ENCODE measurements at places on chromosomes 7 and 10.

- no peak for DNase-seq
Measured at GRCh38 chr7:132410861-132411541, 165.3 kb downstream of the PLXNA4 start.

DNA sequence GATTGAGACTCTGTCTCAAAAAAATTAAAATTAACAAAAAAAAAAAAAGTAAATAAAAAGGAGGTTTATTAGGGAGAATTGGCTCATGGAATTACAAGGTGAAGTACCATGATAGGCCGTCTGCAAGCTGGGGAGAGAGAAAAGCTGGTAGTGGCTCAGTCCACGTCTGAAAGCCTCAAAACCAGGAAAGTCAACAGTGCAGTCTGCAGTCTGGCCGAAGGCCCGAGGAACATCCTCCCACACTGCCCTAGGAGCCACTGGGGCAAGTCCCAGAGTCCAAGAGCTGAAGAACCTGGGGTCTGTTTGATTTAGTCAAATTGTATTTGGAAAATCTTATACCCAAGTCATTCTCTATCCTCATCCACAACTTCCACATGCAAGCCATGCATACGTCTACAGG is 59.0 kb upstream of the RAB18 start:
- no peak for DNase-seq

DNA sequence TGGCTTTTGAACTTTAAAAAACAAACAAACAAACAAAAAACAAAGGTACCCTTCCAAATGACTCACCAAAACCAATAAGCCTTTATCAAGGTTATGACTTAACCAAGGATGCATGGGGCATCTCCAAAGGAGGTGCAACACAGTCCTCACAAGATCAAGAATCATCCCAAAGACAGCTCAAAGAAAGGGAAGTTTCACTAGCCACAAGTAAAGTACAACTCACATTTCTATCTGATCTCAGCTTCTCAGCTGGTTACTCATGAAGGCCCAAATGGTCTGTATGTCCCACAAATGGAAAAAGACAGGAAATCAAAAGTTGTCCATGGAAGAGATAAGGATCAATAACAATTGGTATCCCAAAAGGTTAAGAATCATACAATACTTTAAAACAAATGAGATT is 6.0 kb upstream of the MKLN1 start:
- no peak for DNase-seq

- DNase-seq = no peak
Measured at GRCh38 chr7:40120020-40120419, 14.4 kb downstream of the MPLKIP start.

DNA sequence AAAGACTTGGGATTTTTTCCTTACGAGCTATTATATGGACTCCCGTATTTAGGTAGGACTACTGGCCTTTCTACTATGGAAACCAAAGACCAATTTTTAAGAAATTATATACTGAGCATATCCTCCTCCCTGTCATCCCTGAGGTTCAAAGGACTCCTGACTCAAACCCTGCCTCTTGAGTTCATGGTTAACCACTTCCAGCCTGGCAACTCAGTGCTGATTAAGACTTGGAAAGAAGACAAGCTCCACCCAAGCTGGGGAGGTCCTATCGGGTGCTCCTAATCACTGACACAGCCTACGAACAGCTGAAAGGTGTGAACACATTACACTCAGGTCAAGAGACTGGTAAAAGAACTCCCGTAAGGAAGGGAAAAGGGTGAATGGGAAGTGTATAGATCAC is 66.8 kb downstream of the LYZL2 start:
- no peak for DNase-seq

DNA sequence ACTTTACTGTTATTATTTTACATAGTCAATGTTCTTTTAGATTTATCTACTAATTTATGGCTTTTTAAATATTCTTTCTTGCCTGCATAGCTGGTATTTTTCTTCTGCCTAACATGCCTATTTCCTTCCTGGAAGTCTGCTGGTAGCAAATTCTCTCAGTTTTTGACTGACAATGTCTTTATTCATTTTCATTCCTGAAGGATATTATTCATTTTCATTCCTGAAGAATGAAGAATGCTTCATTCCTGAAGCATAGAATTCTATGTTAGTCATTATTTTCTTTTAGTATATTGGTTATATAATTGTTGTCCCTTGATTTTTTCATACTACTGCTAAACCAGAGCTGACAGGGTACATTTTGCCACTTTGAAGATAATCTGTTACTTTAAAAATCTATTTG is 41.8 kb downstream of the TMEM168 start:
- DNase-seq = no peak

GRCh38 chr7:14825912-14826311 is 76.6 kb downstream of the DGKB start:
- no peak for DNase-seq

DNA sequence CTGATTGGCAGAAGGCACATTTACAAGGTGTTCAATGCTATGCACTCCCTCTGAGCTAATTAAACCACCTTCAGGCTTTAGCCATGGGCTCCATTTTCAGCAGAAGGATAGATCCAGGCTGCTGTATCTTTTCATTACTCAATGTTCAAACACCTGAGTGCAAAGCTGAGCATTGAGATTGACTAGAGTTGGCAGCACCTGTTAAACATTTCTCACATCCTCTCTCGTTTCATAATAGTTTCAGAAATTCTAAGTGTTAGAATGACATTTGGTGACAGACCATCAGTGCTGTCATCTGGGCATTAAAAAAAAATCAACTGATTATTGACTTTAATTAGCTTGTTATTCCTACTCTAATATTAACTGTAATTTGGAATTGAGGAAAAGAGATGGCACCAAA is 187.1 kb upstream of the SEMA3E start:
- no peak for DNase-seq

GRCh38 chr7:111232249-111233084 is 141.5 kb downstream of the LRRN3 start:
- DNase-seq = no peak

DNA sequence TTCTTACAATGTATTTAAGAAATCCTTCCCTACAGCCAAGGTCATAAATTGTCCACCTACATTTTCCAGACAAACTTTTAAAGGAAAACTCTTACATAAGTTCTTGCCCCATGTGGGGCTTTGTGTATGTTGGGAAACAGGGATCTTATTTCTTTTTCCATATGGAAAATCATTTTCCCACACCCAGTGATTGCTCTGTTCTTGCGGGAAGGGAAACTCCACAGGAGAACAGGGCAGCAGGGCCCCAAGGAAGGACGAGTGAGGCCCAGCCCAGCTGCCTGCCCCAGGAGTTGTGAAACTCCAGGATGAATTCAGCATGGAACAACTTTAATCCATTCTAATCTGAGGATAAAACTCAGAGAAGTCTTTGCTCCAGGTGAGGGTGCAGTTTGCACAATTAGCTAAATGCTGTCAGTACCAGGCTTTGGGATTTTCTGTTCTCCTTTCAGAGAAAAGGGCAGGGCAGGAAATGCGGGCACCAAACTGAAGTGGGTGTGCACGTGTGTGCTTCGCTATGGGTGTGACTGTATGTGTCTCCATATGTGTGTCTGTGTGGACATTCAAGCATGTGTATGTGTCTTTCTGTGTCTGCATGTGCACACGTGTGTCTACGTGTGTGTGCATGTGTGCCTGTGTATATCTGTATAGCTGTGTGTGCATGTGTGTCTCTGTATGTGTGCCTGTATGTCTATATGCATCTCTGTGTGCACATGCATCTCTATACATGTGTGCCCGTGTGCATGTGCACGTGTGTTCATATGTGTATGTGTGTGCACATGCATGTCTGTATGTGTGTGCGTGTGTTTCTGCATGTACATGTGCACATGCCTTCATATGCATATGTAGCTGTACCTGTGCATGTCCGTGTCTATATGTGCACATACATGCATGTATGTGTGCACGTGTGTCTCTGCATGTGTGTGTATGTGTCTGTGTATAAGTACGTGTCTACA is 102.0 kb upstream of the FAM20C start:
- no peak for DNase-seq

GRCh38 chr7:157503229-157503628 is 166.4 kb downstream of the DNAJB6 start:
- no peak for DNase-seq

GRCh38 chr10:84944187-84944586 is 615.8 kb downstream of the CCSER2 start:
- no peak for DNase-seq

- no peak for DNase-seq
Measured at GRCh38 chr10:1498746-1499358, 238.5 kb downstream of the ADARB2 start.

- DNase-seq = peak; percentile 86
Measured at GRCh38 chr7:150974468-150975391, 3.4 kb downstream of the KCNH2 start.

- DNase-seq = no peak
Measured at GRCh38 chr7:42264702-42265101, 27.7 kb upstream of the GLI3 start.

- DNase-seq = no peak
Measured at GRCh38 chr10:42924484-42924883, 141.9 kb downstream of the BMS1 start.

DNA sequence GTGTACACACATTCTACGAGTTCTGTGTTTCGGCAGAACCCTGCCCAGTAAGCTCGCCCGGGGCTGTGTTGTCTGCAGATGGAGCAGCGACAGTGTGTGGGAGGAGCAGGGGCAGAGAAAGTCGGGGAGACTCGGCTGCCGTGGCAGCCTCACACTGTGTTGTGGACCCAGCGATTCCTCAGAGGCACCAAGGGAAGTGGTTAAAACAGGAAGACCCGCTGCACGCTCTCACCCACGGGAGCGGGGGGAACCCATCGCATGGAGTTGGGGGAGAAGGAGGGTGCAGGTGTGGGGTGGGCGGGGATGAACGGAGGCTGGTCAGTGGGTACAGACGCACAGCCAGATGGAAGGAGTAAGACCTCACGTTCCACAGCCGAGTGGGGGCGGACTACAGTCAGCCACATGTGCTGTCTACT is 250.2 kb downstream of the ELFN1 start:
- peak; percentile 29 for DNase-seq

DNA sequence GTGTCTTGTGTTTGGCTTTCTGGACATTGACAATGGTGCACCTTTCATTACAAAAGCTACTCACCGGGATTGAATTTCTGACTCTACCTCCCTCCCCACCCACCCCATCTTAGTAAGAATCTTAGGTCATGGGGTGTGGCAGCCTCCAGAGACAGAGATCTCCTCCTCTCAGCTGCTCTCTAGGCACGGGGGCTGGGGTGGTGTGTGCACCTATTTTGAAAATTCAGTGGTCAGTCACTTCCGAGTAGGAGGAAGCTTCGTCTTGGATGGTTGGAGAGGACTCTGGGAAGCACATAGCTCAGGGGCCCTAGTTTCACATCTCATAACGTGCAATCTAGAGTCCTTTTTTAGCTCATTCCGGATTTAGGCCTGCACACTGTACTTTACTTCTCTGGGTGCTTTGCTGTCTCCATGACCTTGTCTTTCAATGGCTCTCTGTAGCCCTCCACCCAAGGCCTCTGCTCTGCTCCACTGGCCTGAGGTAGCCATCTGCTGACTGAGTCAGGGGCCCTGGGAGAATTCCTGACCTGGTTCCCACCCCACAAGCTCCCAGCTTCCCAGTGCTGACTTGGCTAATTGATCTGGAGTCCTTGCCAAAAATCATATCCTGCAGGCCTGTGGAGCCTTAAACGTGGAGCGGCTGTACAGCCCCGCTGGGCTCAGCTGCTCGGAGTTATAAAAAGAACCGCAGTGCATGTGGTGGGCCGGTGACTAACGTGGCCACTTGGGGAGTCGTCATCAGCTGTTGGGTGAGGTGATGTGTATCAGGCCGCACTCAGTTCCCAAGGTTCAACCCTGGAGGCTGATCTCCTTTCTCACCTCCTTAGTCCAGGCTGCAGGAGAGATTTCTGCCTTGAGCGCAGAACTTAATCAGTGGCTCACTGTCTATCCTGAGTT is 19.3 kb upstream of the ADAMTS14 start:
- peak; percentile 82 for DNase-seq

GRCh38 chr7:33024189-33024757 is 38.3 kb downstream of the NT5C3A start:
- DNase-seq = no peak

- DNase-seq = no peak
Measured at GRCh38 chr7:120398284-120399000, 125.5 kb downstream of the KCND2 start.

DNA sequence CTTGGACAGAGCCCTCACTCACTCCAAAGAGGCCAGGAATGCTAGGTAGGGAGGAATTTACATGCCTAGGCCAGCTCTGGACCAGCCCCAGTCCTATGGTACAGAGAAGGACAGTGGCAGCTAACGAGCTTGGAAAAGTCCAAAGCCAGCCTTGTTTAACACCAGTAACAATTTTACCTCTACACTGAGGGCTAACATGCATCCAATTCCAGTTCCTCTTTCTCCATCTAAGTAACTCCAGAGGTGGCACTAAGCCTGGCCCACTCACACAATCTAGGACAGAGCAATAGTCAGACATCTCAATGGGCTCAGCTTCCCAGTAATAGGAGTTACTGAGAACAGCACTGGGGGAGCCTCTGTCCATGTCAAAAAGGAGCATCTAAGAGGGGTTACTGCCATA is 5.7 kb upstream of the LCOR start:
- no peak for DNase-seq

GRCh38 chr7:50688226-50688590 is 94.5 kb downstream of the GRB10 start:
- no peak for DNase-seq

DNA sequence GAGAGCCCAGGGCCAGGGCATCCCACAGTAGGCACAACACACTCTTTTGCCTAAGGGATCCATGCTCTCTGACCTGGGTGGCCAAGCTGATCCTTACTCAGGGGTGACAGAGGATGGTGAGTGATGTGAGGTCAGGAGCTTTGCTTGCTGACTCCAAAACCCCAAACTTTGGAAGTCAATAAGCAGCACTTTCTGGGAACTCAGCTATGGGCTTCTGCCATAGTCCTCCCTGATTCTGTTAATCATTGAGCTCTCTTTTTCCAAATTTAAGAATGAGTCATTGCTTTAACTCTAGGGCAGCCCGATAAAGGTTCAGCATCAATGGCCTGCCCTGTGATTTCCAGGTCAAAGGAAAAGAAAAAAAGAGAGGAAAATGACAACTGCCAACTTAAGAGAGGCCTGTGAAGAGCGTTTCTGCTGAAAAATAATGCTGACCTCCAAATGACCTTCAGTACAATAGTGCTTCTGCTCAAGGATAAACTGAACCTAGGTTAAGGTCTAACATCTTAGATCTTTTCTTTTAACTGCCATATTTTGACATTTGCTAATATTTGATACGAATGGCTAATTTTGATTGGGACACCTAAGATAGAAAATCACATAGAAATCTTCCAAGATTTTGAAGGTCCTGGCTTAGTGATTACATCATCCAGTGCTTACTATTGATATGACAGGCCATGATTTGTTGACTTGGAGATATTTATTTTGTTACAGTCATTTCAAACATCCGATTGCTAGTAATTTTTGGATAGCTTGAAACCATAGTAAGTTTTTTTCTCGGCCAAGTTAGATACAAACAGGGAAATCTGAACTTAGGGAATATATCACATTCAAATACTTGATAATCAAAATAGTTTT is 20.8 kb upstream of the RELN start:
- no peak for DNase-seq

- DNase-seq = peak; percentile 94
Measured at GRCh38 chr10:110226543-110226925, 19.1 kb downstream of the MXI1 start.

GRCh38 chr7:17311952-17312351 is 13.5 kb downstream of the AHR start:
- DNase-seq = no peak

- no peak for DNase-seq
Measured at GRCh38 chr10:11113156-11113555, 95.5 kb downstream of the CELF2 start.

GRCh38 chr7:38424750-38425463 is 151.5 kb upstream of the TARP start:
- no peak for DNase-seq
